ENCODE measurements at places on chromosomes 5 and 9.

DNA sequence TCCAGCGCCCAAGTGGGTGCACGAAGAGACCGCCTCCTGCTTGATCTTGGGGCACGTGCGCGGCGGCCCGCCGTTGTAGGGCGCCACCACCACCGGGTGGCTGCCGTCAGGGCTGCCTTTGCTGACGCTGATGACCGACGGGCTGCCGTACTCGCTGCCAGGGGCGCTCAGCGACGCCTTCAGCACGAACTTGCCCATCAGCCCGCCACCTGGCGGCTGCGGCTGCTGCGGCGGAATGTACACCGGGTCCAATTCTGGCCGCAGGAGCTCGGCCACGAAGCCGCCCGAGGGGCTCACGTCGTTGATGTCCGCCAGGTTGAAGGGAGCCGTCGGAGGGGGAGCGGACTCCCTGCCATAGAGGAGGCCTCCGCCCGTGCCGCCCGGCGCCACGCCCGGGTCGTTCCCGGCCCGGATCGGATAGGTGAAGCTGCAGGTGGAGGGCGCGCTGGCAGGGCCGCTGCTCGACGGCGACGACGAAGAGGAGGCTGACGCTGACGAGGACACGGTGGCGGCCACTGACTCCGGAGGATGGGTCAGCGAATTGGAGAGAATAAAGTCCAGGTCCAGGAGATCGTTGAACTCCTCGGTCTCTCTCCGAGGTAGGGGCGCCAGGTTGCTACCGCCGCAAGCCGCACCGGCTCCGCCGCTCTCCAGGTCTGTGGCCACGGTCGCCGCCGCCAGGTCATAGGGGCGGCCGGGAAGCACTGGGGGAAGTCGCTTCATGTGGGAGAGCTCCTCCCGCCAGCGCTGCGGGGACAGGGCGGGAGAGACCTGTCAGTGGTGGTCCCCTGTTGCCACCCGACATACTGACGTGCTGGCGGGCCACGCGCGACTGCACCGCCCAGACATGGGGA, 1.8 kb downstream of the KLF4 start:
- no peak for DNase-seq

DNA sequence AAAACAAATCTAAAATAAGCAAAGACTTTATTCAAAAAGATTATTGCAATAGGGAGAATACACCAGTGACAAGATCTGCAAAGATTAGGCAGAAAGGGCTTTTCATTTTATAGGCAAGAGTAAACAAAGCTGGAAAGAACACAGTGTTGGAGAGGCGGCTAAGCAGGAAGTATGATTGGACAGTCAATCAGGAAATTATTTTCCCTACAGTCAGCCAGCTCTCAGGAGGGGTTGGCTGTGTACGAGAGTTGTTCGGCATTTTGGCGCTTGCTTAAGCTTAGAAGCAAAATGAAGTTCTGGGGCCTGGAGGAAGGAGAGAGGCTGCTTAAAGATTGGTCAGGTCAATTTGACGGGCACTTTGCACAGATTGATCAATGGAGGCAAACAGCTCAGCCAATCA, 1030.5 kb downstream of the TLE4 start:
- no peak for DNase-seq

DNA sequence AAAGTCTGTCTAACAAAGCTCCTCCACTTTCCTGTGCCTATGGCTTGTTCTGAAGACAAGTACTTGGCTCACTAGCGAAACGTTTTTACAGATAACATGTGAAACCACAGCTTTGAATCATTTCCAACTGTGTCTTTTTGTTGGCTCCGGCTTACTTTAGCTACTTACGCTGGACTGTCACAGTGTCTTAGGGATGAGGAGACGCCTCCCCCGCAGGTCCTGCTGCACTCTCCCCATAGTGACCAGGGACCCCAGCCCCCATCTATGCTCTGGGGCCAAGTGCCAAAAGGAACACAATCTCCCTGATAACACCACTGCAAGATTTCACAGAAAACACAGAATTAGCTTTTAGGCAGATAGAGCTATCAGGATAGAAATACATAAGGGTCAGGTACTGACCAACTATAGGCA, 219.1 kb downstream of the ADAMTS6 start:
- no peak for DNase-seq

DNA sequence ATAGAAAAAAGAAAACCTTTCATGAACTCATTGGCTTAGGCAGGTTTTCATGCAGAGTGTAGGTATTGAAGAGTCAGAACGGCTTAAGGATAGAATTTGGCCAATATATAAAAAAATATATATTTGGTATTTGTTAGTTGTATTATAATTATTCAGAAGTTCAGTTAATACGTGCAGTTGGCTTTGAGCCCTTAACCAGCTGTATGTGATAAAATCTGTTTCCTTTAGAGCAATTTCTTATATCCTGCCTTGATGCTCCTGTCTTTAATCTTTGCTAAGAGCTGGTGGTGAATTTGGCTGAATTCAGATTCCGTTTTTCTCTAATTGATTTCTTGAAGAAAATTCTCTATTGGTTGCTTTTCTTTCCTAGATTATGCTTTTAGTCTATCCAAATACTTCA, 3.7 kb downstream of the ANXA1 start:
- no peak for DNase-seq

DNA sequence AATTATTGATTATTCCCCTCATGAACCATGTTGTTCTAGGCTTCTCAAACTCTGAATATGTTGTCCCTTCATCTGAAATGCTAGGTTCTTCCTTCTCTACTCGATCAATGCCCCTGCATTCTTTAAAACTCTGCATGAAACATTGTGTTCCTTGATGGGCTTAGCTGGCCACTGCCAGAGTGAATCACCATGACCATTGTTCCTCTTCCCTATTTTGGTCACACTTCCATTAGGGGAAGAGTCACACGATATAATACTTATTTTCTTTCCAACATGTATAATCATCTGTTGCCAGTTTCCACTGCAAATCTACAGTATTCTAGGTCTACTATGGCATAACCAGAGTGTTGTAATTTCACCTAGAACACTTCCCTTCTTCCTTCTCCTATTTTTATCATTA, 247.9 kb downstream of the TRPM3 start:
- no peak for DNase-seq

DNA sequence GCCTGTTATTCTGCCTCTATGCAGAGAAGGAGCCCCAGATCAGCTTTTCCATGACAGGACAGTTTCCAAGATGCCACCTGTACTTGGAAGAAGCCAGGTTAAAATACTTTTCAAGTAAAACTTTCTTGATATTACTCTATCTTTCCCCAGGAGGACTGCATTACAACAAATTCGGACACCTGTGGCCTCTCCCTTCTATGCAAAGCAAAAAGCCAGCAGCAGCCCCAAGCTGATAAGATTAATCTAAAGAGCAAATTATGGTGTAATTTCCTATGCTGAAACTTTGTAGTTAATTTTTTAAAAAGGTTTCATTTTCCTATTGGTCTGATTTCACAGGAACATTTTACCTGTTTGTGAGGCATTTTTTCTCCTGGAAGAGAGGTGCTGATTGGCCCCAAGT, 301 bp upstream of the IL4 start:
- DNase-seq, result no peak

- no peak for DNase-seq
Measured at GRCh38 chr5:75185763-75186162, 50.9 kb downstream of the ANKRD31 start.

GRCh38 chr5:175113947-175114346, 330.0 kb downstream of the DRD1 start:
- no peak for DNase-seq

GRCh38 chr5:113505181-113505580, 8.3 kb upstream of the YTHDC2 start:
- no peak for DNase-seq

- DNase-seq, result no peak
Measured at GRCh38 chr5:38793099-38793498, 52.7 kb upstream of the OSMR start.

- DNase-seq, result no peak
Measured at GRCh38 chr5:113201715-113202114, 225.1 kb downstream of the DCP2 start.

DNA sequence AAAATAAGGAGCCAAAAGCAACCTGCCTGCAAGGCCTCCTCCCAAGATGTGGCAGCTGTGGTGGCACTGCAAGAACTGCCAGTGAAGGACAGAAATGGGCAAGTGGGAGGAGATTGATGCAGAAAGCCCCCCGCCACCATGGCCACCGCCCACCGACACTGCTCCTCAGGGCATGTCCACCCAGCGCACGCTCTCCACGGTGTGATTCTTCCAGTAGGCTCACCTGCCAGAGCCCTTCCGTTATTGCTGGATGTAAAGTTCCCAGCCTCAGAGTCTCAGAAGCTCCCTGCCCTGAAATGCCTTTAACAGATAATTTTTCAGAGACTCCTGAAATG, 155.2 kb upstream of the PHYKPL start:
- no peak for DNase-seq

GRCh38 chr9:32387256-32387655, 2.8 kb downstream of the ACO1 start:
- no peak for DNase-seq

- DNase-seq, result no peak
Measured at GRCh38 chr5:37685816-37686215, 154.0 kb downstream of the GDNF start.

GRCh38 chr9:134962065-134962972, 44.6 kb upstream of the FCN1 start:
- no peak for DNase-seq

DNA sequence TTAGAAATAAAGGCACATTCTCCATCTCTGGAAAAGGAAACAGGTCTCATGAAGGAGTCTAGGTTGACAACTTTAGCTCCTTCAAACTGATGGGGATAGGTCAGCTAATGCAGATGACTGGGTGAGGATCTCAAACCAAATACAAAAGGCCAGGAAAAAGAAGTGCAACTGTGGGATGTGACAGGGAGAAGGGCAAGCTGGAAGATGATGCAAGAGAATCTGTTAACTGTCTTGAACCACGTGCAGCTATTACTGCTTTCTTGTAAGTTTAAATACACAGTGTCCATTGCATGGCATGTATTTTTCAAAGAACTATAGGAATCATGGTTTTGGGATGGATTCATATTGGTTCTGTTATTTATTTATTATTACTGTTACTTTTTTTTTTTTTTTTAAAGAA, 331.8 kb downstream of the NDUFS4 start:
- DNase-seq, result no peak

- DNase-seq, result no peak
Measured at GRCh38 chr9:108162664-108163063, 673.1 kb upstream of the KLF4 start.

DNA sequence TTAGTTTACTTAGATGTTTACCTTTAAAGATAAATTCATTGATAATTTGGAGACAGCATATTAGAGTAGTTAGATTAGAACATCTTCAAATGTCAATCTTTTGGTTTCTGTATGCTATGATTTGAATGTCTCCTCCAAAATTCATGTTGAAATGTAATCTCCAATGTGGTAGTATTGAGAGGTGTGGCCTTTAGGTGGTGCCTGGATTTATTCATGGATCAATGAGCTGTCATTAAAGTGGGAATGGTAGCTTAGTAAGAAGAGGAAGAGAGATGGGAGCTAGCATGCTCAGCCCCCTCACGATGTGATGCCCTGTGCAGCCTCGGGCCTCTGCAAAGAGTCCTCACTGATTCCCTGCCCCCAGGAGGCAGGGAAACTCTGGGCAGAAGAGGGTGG, 133.6 kb upstream of the TUT7 start:
- no peak for DNase-seq

DNA sequence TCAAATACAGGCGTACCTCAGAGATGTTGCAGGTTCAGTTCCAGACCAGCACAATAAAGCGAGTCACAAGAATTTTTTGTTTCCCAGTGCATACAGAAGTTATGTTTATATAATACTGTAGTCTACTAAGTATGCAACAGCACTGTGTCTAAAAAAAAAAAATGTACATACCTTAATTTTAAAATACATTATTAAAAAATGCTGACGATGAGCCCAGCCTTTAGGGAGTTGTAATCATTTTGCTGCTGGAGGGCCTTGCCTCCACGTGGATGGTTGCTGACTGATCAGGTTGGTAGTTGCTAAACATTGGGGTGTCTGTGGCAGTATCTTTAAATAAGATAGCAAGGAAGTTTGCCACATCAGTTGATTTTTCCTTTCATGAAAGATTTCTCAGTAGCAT, 48.3 kb downstream of the TTC1 start:
- DNase-seq, result no peak

GRCh38 chr5:143888912-143889311, 77.0 kb downstream of the HMHB1 start:
- no peak for DNase-seq
